ENCODE measurements at places on chromosomes 16 and 17.
A peak's percentile ranks its signal among the peaks of the same experiment; 100 is the strongest.

GRCh38 chr16:86601356-86601755 is 23.0 kb downstream of the FOXL1 start:
- DNase-seq = no peak

- no peak for DNase-seq
These were observed 50.0 kb downstream of the MRTFB start for GRCh38 chr16:14121142-14121541.

DNA sequence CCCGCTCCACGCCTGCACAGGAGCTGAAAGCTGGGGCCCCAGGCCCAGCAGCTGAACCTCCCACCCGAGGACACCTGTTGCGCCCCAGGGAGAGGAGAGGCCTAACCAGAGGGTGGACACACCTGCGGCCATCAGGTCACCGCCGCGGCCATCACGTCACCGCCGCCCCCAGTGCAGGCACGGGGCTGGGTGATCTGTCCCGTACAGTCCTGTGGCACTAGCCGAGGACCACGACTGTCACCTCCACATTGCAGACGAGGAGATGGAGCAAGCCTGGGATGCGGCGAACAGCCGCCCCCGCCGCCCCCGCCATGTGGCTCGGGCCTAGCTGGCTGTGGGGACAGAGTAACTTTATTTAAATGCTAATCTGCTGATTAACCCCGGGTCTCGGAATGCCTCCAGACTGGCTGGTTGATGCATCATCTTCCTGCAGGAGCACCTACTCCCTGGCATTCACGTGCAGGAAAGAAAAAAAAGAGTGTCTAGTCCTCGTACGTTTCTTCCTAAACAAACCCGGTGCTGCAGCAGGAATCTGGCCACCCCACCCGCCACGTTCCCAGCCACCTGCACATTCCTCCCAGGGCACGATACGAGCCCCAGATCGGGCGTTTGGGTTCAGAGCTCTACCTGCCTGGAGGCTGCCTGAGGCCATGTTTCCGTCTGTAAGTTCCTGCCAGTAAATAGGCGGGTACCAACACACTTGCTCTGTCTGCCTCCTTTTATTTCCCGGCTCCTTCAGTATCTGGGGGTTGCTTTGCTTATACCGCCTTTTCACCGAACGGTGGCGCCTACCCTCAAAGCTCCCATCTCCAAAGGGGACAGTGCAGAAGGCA is 29.9 kb downstream of the PIEZO1 start:
- DNase-seq = no peak

- no peak for DNase-seq
These were observed 20.7 kb downstream of the TMEM235 start for GRCh38 chr17:78252111-78252634.

- DNase-seq = peak; percentile 83
These were observed 9.3 kb downstream of the CORO6 start for GRCh38 chr17:29613352-29613837.

Measured in stimulated activated CD8-positive, alpha-beta memory T cell treated with anti-CD3 and anti-CD28 coated beads, Interleukin-7, amount 100 ng/mL, for 1 hour (primary cell).